ENCODE measurements at places on chromosomes 11 and 22. TPM values are rescaled to one million over a fixed set of nuclear protein-coding genes. Genes with fewer than 3 reads are reported as not detected.

Gene MGAT3
- 2.5 TPM for total RNA-seq

Gene NOL12
- 11.1 TPM for total RNA-seq

Gene APOBEC3B
- total RNA-seq, result not detected

- H3K4me3 ChIP-seq, result no peak overlapping the region
- no peak overlapping the region for H3K27ac ChIP-seq
- DNase-seq, result no peak
- H3K4me1 ChIP-seq, result no peaks in the 10 kb centered on the region
Measured at GRCh38 chr11:65611758-65612603, 2.0 kb downstream of the MAP3K11 start.

DNA sequence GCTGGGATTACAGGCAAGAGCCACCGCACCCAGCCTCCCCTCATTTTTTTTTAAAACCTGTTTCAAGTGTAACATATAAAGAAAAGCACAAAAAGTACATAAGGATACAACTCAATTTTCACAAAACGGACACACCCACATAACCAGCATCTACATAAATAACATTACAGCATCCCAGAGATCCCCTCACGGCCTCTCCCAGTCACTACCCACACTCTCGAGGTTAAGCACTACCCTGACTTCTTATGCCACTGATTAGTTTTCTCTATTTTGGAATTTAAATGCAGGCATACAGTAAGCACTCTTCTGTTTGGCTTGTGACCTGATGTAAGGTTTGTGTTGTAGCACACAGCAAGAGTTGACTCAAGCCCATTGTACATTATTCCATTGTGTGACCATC is 82.5 kb downstream of the CLPB start:
- peaks cover 2% of the 10 kb centered on the region for H3K36me3 ChIP-seq
- H3K4me1 ChIP-seq, result no peaks in the 10 kb centered on the region
- H3K27me3 ChIP-seq, result no peaks in the 10 kb centered on the region
- DNase-seq, result no peak
- no peak overlapping the region for H3K27ac ChIP-seq

GRCh38 chr22:41998361-41999261 is at the start of gene WBP2NL:
WBP2NL (plus strand) TSS chr22:41998788; CDS start chr22:41998819, 31 bp downstream.
- H3K27me3 ChIP-seq, result no peaks in the 10 kb centered on the region
- peak; percentile 91 for DNase-seq
- no peaks in the 10 kb centered on the region for H3K36me3 ChIP-seq
- H3K27ac ChIP-seq, result no peak within 1 kb of the TSS
- H3K4me3 ChIP-seq, result no peak within 1 kb of the TSS
- no peaks in the 10 kb centered on the region for H3K4me1 ChIP-seq

- H3K27ac ChIP-seq, result no peak overlapping the region
- DNase-seq, result no peak
- H3K36me3 ChIP-seq, result no peaks in the 10 kb centered on the region
- no peak overlapping the region for H3K4me3 ChIP-seq
- no peaks in the 10 kb centered on the region for H3K4me1 ChIP-seq
Measured at GRCh38 chr11:130146796-130147195, 12.8 kb upstream of the ST14 start.

GRCh38 chr22:45154383-45154782 is 9.3 kb upstream of the NUP50 start:
- H3K36me3 ChIP-seq, result peaks cover 5% of the 10 kb centered on the region
- H3K4me1 ChIP-seq, result no peaks in the 10 kb centered on the region
- H3K27me3 ChIP-seq, result no peaks in the 10 kb centered on the region
- no peak overlapping the region for H3K27ac ChIP-seq
- DNase-seq, result no peak

- H3K36me3 ChIP-seq, result no peaks in the 10 kb centered on the region
- DNase-seq, result peak; percentile 56
- no peak overlapping the region for H3K4me3 ChIP-seq
- peaks cover 3% of the 10 kb centered on the region for H3K4me1 ChIP-seq
- H3K27ac ChIP-seq, result no peak overlapping the region
- H3K27me3 ChIP-seq, result no peaks in the 10 kb centered on the region
Measured at GRCh38 chr22:27750584-27751265, 50.8 kb downstream of the MN1 start.

- no peaks in the 10 kb centered on the region for H3K27me3 ChIP-seq
- peak within 1 kb of the TSS; percentile 97 for H3K27ac ChIP-seq
- peak within 1 kb of the TSS; percentile 92 for H3K4me3 ChIP-seq
- H3K4me1 ChIP-seq, result peaks cover 2% of the 10 kb centered on the region
Measured at GRCh38 chr22:19941365-19942082, at the start of the genes COMT and TXNRD2. COMT (plus strand) TSS chr22:19941772; CDS start chr22:19962527, 20,755 bp downstream. TXNRD2 (minus strand) TSS chr22:19941818; CDS start chr22:19941803, 15 bp downstream.

DNA sequence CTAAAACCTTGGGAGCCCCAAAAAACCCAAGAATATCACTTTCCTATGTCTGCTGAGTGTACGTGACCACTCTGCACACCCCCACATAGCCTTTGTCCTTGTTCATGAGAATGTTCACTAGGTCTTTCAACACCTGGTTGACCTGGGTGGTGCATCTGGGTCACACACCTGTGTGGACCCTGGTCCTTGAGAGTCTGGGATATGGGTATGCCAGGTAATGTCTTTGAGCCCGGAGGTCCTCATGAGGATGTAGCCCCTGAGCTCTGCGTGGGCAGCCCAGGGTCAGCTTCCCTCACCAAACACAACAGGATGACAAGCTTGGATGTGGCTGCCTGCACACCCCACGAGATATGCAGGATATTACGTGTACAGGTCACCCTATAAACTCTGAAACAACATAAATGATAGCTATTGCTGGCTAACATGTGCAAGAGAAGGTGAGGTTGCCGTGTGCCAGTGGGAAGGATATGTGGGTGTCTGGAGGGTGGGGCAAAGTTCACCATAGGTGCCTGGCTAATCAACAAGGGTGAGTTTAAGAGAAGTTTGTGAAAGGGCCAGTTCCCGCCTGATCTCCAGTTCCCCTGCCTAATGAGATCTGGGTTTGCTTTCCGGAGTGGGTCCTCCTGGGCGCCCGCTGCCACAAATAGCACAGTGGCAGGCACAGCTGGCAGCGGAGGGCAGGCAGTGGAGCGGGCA is 1.4 kb upstream of the PPARA start:
- no peaks in the 10 kb centered on the region for H3K27me3 ChIP-seq
- no peaks in the 10 kb centered on the region for H3K4me1 ChIP-seq
- peak overlapping the region; percentile 48 for H3K4me3 ChIP-seq
- H3K27ac ChIP-seq, result no peak overlapping the region
- peak; percentile 38 for DNase-seq

DNA sequence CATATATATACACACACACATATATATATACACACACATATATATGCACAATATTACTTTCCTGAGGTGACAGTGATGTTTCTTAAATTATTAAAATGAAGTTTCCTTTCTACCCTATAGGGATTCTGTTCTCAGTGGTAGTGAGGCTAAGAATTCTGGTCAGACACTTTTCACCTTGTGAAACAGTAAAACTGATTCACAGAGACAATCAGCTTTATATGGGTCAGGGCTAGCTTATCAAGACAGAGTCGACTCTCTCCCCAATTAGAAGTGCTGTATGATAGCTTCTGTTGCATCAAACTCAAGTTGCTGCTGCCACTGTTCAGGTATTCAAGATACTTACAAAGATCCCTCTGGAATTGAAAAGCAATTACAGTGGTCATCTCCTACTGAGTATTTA is 68.4 kb downstream of the ZBTB44 start:
- no peak overlapping the region for H3K27ac ChIP-seq
- no peak overlapping the region for H3K4me3 ChIP-seq
- no peak for DNase-seq
- no peaks in the 10 kb centered on the region for H3K36me3 ChIP-seq

GRCh38 chr11:78840623-78841022 is 266.0 kb upstream of the NARS2 start:
- no peaks in the 10 kb centered on the region for H3K36me3 ChIP-seq
- no peak overlapping the region for H3K27ac ChIP-seq
- H3K4me1 ChIP-seq, result peaks cover under 1% of the 10 kb centered on the region
- H3K27me3 ChIP-seq, result no peaks in the 10 kb centered on the region
- H3K4me3 ChIP-seq, result no peak overlapping the region
- DNase-seq, result no peak

DNA sequence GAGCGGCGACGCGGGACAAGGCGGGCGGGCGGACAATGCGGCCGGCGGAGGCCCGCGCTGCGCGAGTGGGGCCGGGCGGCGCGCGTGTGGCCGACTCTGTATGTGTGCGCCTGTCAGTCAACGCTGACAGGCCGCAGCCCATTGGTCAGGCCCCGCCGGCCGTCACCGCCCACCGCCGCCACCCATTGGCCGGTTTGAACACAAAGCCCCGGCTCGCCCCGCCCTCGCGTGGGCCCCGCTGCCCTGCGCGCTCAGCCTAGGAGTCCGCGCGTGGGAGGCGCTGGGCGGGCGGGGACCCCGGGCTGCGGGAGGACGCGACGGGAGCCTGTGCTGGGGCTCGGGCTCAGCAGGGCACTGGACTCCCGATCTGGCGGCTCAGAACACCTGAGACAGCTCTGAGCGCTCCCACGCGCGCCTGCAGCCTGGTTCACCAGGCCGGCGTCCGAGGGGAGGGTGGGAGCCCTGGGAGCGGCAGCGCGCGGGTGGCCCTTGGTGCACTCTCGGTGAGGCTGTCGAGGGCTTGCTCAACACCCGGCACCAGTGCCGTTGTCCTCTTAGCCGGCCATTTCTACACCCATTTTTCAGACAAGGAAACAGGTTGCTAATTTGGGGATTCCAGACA is at the start of gene SUN2:
TSS of gene SUN2 (minus strand) at position 88 of the 622 bp plus-strand sequence. CDS start 3,370 bp downstream, outside the sequence.
- no peaks in the 10 kb centered on the region for H3K4me1 ChIP-seq
- peak within 1 kb of the TSS; percentile 97 for H3K27ac ChIP-seq
- H3K36me3 ChIP-seq, result no peaks in the 10 kb centered on the region
- no peaks in the 10 kb centered on the region for H3K27me3 ChIP-seq
- H3K4me3 ChIP-seq, result peak within 1 kb of the TSS; percentile 68
- DNase-seq, result peak; percentile 98

DNA sequence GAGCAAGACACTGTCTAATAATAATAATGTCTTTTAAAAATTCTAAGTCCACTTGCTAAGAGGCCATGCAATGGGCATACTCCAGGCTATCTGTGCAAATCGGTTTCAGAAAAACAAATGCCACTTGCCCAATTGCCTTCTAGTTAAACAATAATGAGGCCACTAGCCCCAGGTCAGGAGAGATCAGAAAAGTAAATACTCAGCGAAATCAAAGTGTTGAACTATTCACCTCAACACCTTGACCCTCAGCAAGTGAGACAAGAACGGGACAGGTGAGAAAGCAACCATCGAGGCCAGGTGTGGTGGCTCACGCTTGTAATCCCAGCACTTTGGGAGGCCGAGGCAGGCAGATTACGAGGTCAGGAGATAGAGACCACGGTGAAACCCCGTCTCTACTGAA is 72.3 kb upstream of the SYN3 start:
- no peak overlapping the region for H3K4me3 ChIP-seq
- no peak overlapping the region for H3K27ac ChIP-seq
- no peaks in the 10 kb centered on the region for H3K27me3 ChIP-seq
- DNase-seq, result no peak

DNA sequence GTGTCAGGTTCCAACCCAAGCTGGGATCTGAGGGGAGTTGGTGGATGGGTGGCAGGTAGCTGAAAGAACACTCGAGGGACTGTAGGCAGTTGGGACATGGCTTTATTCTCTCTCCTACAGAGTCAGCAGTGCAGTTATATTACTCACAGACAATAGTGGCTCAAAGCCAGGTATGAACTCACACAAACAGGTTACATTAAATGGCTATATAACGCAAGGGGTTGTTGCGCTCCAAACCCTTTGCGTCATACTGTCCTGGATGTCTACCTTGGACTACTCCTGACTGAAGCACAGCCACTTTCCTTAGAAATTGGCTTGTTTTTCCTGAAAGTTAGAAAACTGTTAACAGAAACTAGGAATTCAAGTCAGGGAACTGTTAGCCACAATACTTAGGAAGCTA is 66.4 kb upstream of the OR4B1 start:
- no peak overlapping the region for H3K27ac ChIP-seq
- no peak overlapping the region for H3K4me3 ChIP-seq
- no peak for DNase-seq
- no peaks in the 10 kb centered on the region for H3K4me1 ChIP-seq
- peaks cover 4% of the 10 kb centered on the region for H3K36me3 ChIP-seq
- no peaks in the 10 kb centered on the region for H3K27me3 ChIP-seq

DNA sequence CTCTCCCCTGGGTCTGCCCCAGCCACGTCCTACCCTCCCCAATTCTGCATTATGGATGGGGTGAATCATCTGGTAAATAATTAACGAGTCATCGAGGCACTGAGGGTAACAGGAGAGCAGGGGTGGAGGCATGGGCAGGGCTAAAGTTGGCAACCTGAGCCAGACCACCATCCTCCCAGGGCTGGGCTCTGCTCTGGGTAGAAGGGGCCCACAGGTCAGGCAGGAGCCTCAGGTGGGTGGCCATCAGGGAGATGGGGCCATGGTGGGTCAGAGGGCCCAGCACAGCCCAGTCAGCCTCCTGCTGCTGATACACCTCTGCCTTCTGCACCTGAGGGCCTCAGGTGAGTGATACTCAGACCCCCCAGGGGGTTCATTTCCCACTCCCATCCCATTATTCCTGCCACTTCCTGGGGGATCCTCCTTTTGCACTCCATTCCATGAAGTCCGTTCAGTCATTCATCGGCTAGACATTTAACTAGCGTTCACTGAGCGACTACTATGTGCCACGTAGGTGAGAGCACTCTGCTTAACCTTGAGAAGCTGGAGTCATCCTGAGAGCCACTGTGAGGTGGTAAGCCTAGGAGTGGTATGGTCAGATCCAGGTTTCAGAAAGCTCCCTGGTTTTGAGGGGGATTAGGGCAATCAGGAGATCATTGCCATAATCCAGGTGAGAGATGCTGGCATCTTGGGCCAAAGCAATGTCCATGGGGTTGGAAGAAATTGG is at the start of gene VSIG10L2:
TSS of gene VSIG10L2 (plus strand) at position 248 of the 724 bp plus-strand sequence. CDS start at position 260, 12 bp downstream.
- no peaks in the 10 kb centered on the region for H3K36me3 ChIP-seq
- H3K4me3 ChIP-seq, result no peak within 1 kb of the TSS
- peak; percentile 51 for DNase-seq
- H3K4me1 ChIP-seq, result no peaks in the 10 kb centered on the region
- H3K27me3 ChIP-seq, result no peaks in the 10 kb centered on the region

Gene RAG2
- total RNA-seq, result not detected

DNA sequence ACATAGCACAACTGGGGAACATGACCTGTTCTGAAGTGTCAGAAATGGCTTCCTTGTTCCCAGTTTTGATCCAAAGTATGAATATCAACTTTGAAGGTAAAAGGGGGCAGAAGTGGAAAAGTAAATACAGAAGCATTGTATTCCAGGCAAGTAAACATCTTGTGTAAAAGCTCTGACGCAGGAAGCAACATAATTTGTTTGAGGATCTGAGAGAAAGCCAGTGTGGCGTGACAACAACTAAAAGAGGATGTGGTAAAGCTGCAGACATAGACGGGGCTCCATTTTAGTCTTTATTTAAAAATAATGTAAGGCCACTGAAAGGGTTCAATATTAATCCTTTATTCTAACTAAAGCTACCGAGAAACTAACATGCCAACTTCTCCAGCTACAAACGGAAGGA is 310.2 kb downstream of the DLG2 start:
- H3K27me3 ChIP-seq, result no peaks in the 10 kb centered on the region
- no peak for DNase-seq
- H3K36me3 ChIP-seq, result no peaks in the 10 kb centered on the region
- no peaks in the 10 kb centered on the region for H3K4me1 ChIP-seq
- no peak overlapping the region for H3K4me3 ChIP-seq

Gene VPREB1
- not detected for total RNA-seq

DNA sequence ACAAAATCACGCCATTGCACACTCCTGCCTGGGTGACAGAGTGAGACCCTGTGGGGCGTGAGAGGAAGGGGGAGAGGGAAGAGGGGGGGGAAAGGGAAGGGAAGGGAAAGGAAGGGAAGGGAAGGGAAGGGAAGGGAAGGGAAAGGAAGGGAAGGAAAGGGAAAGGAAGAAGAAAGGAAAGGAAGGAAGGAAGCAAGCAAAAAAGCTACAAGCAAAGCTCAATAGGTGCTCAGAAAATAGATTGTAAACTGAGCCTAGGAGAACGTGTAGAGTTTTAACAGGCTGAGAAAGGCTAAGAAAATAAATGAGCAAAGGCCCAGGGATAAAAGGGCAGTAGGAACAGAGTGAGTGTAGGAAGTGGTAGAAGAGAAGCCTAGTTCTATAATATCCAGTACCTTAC is 30.8 kb upstream of the GDPD4 start:
- H3K27me3 ChIP-seq, result no peaks in the 10 kb centered on the region
- no peak overlapping the region for H3K27ac ChIP-seq
- no peak overlapping the region for H3K4me3 ChIP-seq
- peaks cover 5% of the 10 kb centered on the region for H3K36me3 ChIP-seq
- H3K4me1 ChIP-seq, result no peaks in the 10 kb centered on the region
